ENCODE measurements at places on chromosomes 7 and 10.

DNA sequence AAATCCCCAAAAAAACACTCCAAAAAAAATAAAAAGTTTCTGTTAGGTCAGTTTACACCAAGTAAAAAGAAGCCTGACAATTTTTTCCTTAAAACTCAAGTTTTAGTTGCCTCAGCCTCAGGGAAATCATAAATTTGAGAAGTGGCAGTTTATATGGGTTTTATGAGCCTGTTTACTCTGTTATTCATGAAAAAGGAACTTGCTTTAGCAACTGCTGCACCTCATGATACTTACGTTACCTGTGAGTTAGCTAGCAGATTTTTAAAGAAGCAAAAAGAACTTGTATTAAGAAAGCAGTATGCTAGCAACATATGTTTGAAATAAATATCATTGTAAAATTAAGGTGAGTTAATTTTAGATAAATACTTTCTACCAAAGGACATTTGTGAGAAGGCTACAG lies 1264.5 kb upstream of the PHF14 start:
- H3K27ac ChIP-seq: no peak overlapping the region

DNA sequence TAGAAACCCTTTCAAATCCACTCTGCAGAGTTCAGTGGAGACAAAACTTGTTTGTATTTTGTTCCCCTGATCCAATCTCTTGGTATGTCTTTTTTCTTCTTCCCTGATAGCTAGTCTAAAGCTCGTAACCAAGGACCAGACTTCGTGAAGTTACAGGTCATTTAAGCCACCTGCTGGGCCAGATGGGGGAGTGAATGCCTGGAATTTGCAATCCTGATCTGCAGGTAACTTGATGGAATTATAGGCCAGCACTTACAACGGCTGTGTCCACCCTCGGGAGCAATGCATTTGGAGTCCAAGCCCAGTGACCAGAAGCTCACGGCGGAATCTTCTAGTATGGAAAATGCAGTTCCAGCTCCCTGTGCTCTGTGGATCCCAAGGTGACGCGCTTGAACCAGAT lies 566.9 kb downstream of the TCERG1L start:
- no peak for DNase-seq
- no peaks in the 10 kb centered on the region for H3K4me1 ChIP-seq
- H3K27me3 ChIP-seq: no peaks in the 10 kb centered on the region
- no peak overlapping the region for H3K4me3 ChIP-seq
- no peaks in the 10 kb centered on the region for H3K36me3 ChIP-seq

GRCh38 chr10:16854623-16855022 lies 37.4 kb upstream of the RSU1 start:
- H3K4me1 ChIP-seq: no peaks in the 10 kb centered on the region
- H3K36me3 ChIP-seq: no peaks in the 10 kb centered on the region
- DNase-seq: no peak

GRCh38 chr7:100394077-100394476 lies 20.8 kb downstream of the PILRA start:
- H3K36me3 ChIP-seq: no peaks in the 10 kb centered on the region
- DNase-seq: no peak
- H3K27me3 ChIP-seq: no peaks in the 10 kb centered on the region
- H3K4me1 ChIP-seq: no peaks in the 10 kb centered on the region
- no peak overlapping the region for H3K4me3 ChIP-seq

DNA sequence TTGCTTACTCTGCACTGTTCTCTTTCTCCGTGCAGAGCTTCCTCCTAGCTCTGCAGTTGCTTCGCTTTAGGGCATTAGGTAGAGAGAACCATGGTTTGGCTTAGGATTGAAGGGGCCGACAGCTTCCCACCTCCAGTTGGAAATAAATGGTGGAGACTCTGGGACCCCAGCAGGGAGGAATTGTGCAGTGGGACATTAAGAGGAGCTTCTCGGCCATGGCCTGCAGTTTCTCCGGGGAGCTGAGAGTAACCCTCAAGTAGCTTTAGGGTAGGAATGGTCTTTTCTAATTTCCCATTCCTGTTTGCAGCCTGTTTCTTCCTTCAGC lies 1.2 kb downstream of the SUFU start:
- peaks cover 60% of the 10 kb centered on the region for H3K4me1 ChIP-seq
- peak overlapping the region; percentile 74 for H3K27ac ChIP-seq
- H3K36me3 ChIP-seq: peaks cover 12% of the 10 kb centered on the region
- DNase-seq: no peak
- no peaks in the 10 kb centered on the region for H3K27me3 ChIP-seq

GRCh38 chr10:118259288-118259906 lies 82.7 kb downstream of the FAM204A start:
- no peaks in the 10 kb centered on the region for H3K4me1 ChIP-seq
- H3K36me3 ChIP-seq: no peaks in the 10 kb centered on the region
- H3K4me3 ChIP-seq: no peak overlapping the region
- no peak overlapping the region for H3K27ac ChIP-seq

DNA sequence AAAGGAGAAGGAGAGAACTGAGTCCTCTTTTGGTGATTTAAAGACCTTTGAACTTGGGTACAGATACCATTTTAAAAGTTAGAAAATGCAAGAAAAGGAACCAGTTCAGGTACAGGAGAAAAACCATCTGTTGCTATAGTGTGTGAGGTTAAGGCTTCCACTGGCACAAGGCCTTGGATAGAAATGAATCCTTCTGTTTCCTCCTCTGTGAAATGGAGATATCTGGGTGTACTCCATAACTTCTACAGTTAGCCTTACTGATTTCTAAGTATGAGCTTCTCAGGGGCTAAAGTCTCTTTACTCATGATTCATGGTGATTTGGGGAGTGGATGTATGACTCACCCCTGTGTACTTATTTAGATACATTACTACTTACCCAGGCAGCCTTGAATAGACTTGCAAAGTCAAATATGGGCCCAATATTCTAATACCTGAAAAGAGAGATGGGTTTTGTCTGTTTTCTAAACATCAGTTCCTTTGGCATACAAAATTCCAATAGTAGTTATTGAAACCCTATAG lies 117.2 kb upstream of the ADO start:
- no peaks in the 10 kb centered on the region for H3K36me3 ChIP-seq
- no peaks in the 10 kb centered on the region for H3K4me1 ChIP-seq
- H3K27ac ChIP-seq: no peak overlapping the region

GRCh38 chr7:133354546-133355324 lies 101.9 kb downstream of the EXOC4 start:
- H3K4me3 ChIP-seq: no peak overlapping the region
- H3K36me3 ChIP-seq: no peaks in the 10 kb centered on the region
- no peaks in the 10 kb centered on the region for H3K4me1 ChIP-seq
- H3K27me3 ChIP-seq: no peaks in the 10 kb centered on the region
- DNase-seq: no peak

- H3K27me3 ChIP-seq: no peaks in the 10 kb centered on the region
- peak overlapping the region; percentile 90 for H3K27ac ChIP-seq
- H3K36me3 ChIP-seq: peaks cover 24% of the 10 kb centered on the region
- no peaks in the 10 kb centered on the region for H3K4me1 ChIP-seq
- H3K4me3 ChIP-seq: no peak overlapping the region
Observed at GRCh38 chr7:128833946-128834325, 3.7 kb downstream of the FLNC start.

GRCh38 chr7:1856888-1857441 lies 186.9 kb downstream of the ELFN1 start:
- H3K4me1 ChIP-seq: no peaks in the 10 kb centered on the region
- H3K27me3 ChIP-seq: no peaks in the 10 kb centered on the region
- no peak for DNase-seq
- H3K27ac ChIP-seq: no peak overlapping the region

GRCh38 chr10:93267521-93267920 lies 193.8 kb downstream of the CYP26A1 start:
- H3K4me3 ChIP-seq: no peak overlapping the region
- H3K27ac ChIP-seq: no peak overlapping the region
- H3K36me3 ChIP-seq: no peaks in the 10 kb centered on the region
- H3K27me3 ChIP-seq: no peaks in the 10 kb centered on the region
- H3K4me1 ChIP-seq: no peaks in the 10 kb centered on the region

GRCh38 chr10:119742947-119743648 lies 17.2 kb downstream of the INPP5F start:
- H3K36me3 ChIP-seq: no peaks in the 10 kb centered on the region
- H3K4me1 ChIP-seq: peaks cover 33% of the 10 kb centered on the region
- no peaks in the 10 kb centered on the region for H3K27me3 ChIP-seq
- H3K27ac ChIP-seq: no peak overlapping the region
- H3K4me3 ChIP-seq: no peak overlapping the region
- DNase-seq: no peak

DNA sequence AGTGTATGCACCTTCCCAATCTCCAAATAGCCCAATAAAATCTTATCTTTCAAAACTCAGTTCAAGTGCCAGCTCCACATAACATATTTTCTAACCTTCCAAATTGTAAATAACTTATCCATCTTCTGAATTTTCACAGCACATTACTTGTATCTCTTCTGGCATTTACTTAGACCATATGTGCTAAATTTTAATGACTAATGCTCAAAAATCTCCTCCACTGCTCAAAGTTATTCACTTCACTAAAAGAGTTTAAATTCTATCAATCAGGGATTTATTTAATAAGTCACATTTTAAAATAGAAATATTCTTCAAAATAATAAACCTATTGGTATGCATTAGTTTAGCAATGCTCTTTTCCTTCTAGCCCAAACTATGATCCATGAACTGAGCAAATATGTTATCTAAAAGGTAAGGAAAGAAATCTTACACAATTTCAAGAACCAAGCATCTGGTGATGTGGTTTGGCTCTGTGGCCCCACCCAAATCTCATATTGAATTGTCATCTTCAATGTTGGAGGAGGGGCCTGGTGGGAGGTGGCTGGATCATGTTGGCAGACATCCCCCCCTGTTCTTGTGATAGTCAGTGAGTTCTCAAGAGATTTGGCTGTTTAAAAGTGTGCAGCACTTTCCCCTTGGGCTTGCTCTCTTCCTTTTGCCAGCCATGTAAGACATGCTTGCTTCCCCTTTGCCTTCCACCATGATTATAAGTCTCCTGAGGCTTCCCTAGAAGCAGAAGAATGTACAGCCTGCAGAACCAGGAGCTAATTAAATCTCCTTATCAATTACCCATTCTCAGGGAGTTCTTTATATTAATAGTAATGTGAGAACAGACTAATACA lies 28.1 kb upstream of the GPR22 start:
- H3K27ac ChIP-seq: no peak overlapping the region
- no peaks in the 10 kb centered on the region for H3K4me1 ChIP-seq
- no peaks in the 10 kb centered on the region for H3K27me3 ChIP-seq
- H3K4me3 ChIP-seq: no peak overlapping the region
- no peak for DNase-seq
- H3K36me3 ChIP-seq: no peaks in the 10 kb centered on the region

- H3K27me3 ChIP-seq: no peaks in the 10 kb centered on the region
- no peak overlapping the region for H3K4me3 ChIP-seq
- DNase-seq: no peak
- no peaks in the 10 kb centered on the region for H3K4me1 ChIP-seq
- no peak overlapping the region for H3K27ac ChIP-seq
Observed at GRCh38 chr10:10054466-10054865, 963.2 kb upstream of the CELF2 start.

DNA sequence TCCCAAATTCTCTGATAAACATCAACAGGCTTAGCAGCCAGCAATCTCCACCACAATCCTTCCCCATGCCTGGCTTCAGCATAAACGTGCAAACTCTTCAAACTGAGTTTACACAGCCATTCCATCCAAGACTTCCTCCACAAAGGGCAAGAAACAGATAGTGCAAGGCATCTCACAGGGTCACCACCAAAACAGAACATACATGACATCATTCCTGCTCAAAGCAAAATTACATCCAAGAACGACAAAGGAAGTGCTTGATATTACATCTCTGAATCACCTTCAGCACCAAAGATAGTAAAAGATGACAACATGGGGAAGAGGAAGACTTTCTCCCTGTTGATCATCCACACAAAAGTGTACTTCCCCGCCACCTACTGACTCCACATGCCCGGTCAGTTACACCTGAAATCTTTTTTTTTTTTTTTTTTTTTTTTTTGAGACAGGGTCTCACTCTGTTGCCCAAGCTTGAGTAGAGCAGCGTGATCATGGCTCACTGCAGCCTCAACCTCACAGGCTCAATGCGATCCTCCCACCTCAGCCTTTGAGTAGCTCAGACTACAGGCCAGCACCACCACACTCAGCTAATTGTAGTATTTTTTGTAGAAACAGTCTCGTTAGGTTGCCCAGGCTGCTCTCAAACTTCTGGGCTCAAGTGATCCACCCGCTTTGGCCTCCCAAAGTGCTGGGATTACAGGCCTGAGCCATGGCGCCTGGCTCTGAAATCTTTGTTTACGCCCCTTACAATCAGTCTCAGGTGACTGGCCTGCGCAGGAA lies 127.5 kb downstream of the PARD3 start:
- no peak overlapping the region for H3K4me3 ChIP-seq
- H3K27me3 ChIP-seq: no peaks in the 10 kb centered on the region
- peaks cover 16% of the 10 kb centered on the region for H3K4me1 ChIP-seq
- no peak for DNase-seq
- no peak overlapping the region for H3K27ac ChIP-seq

GRCh38 chr7:70529914-70530585 lies 601.9 kb upstream of the GALNT17 start:
- no peaks in the 10 kb centered on the region for H3K36me3 ChIP-seq
- no peak overlapping the region for H3K4me3 ChIP-seq
- no peak for DNase-seq
- no peak overlapping the region for H3K27ac ChIP-seq
- no peaks in the 10 kb centered on the region for H3K27me3 ChIP-seq
- no peaks in the 10 kb centered on the region for H3K4me1 ChIP-seq

GRCh38 chr10:65565246-65565645 lies 1360.6 kb upstream of the LRRTM3 start:
- DNase-seq: no peak
- H3K36me3 ChIP-seq: no peaks in the 10 kb centered on the region

- no peaks in the 10 kb centered on the region for H3K4me1 ChIP-seq
- DNase-seq: no peak
- no peak overlapping the region for H3K27ac ChIP-seq
Observed at GRCh38 chr7:71871446-71871845, 540.7 kb downstream of the CALN1 start.

- H3K27me3 ChIP-seq: no peaks in the 10 kb centered on the region
- H3K36me3 ChIP-seq: no peaks in the 10 kb centered on the region
- no peaks in the 10 kb centered on the region for H3K4me1 ChIP-seq
- no peak for DNase-seq
Observed at GRCh38 chr7:129334473-129334872, 99.8 kb upstream of the STRIP2 start.

GRCh38 chr10:80163741-80164341 lies 31.3 kb downstream of the PLAC9 start:
- H3K27ac ChIP-seq: peak overlapping the region; percentile 45
- H3K27me3 ChIP-seq: no peaks in the 10 kb centered on the region
- no peak for DNase-seq
- H3K4me1 ChIP-seq: peaks cover 71% of the 10 kb centered on the region

- no peaks in the 10 kb centered on the region for H3K27me3 ChIP-seq
- H3K36me3 ChIP-seq: no peaks in the 10 kb centered on the region
- no peaks in the 10 kb centered on the region for H3K4me1 ChIP-seq
- no peak overlapping the region for H3K4me3 ChIP-seq
- H3K27ac ChIP-seq: no peak overlapping the region
Observed at GRCh38 chr10:29826221-29826620, 191.4 kb upstream of the SVIL start.
